ENCODE measurements at places on chromosomes 13 and 19. TPM values are rescaled to one million over a fixed set of nuclear protein-coding genes. Genes with fewer than 3 reads are reported as not detected.

DNA sequence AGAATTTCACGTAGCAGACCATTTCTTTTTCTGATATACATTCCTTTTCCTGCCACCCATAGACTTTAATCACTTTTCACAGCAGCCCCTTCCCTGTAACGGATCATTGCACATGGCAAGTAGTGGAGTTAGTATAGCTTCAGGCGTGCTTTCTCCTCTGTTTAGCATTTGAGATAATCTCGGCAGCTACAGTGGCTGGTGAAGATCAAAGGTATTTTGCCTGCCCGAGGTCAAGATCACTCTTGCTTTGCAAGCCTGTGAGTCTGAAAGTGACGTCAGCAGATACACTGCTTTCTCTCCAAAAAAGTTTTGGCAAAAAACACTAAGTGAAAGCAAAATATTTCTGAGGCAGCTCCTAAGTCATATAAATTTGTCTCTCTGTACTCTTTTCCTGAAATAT lies 260.0 kb downstream of the NDFIP2 start:
- DNase-seq, result peak; percentile 84

DNA sequence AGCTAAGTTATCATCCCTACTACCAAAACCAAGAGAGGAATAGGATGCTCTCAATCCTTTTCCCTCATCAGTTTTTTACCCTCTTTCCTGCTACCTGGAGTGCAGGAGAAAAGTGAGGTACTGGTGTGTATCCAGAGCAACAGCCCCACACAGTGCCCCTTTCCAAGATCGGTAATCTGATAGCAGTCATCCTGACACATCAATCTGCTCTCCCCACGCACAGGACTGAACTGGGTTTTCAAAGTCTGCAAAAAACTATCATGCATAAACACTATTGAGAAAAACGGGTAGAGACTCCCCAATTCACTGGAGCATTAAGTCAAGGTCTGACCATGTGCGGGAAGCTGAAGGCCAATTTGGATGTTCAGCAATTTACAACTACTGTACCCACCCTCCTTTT lies 284.8 kb downstream of the RBM26 start:
- DNase-seq, result peak; percentile 71

GRCh38 chr19:10126213-10126639 lies 6.5 kb upstream of the EIF3G start:
- no peak for DNase-seq

- no peak for DNase-seq
These were observed 7.0 kb downstream of the U2AF2 start for GRCh38 chr19:55661826-55662225.

GRCh38 chr19:13717194-13717643 lies 47.1 kb upstream of the MRI1 start:
- DNase-seq, result no peak

DNA sequence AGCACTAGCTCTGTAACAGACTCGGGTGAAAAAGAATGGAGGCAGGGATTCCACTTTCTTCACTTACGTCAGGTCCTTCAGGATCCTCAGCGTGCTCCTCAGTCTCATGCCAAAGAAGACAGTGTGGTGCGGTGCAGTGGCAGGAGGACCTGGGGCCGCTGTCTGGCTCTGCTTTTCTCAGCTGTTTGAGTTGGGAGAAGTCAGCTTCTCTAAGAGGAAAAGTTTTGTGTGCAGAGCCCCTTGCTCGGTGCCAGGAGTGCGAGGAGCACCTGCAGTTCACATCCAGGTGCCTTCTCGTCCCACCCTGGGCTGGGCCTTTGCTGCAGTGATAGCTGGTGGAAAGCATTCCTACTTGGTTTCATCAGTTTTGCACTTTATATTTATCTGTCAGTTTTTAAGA lies 77.9 kb upstream of the TEX29 start:
- DNase-seq, result no peak

The TEKTIP1 gene
- 1.2 TPM for polyA plus RNA-seq

GRCh38 chr19:342801-343421 lies 1.7 kb downstream of the MIER2 start:
- no peak for DNase-seq

- DNase-seq, result no peak
These were observed 14.6 kb downstream of the ADGRE5 start for GRCh38 chr19:14395710-14396336.

The NLRP9 gene
- not detected for polyA plus RNA-seq

GRCh38 chr19:20079476-20079875 lies 1.7 kb downstream of the ZNF90 start:
- DNase-seq, result no peak

DNA sequence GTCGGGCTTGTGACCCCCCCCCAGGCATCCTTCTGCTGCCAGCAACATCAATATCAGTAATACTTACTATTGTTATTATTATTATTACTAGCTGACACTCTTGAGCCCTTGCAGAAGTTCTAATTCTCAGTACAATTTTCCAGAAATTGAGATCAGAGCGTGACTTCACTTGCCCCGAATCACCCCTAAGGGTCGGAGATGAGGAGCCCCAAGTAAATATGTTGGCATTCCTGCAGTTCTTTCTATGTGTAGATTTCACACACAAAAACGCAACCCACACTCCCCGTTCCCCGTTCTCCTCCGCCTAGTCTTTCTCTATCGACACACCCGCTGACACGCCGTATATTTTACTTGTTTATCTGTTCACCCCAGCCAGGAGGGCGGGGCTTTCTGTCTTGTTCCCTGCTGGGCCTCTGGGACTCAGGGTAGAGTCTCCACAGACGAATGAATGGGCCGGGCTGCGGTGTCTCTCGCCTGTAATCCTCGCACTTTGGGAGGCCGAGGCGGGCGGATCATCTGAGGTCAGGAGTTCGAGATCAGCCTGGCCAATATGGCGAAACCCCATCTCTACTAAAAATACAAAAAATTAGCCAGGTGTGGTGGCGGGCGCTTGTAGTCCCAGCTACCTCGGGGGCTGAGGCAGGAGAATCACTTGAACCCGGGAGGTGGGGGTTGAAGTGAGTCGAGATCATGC lies 14.7 kb downstream of the TLE5 start:
- DNase-seq, result peak; percentile 91

GRCh38 chr13:96730676-96731075 lies 263.6 kb downstream of the OXGR1 start:
- DNase-seq, result no peak

The CEACAM3 gene
- polyA plus RNA-seq, result not detected

DNA sequence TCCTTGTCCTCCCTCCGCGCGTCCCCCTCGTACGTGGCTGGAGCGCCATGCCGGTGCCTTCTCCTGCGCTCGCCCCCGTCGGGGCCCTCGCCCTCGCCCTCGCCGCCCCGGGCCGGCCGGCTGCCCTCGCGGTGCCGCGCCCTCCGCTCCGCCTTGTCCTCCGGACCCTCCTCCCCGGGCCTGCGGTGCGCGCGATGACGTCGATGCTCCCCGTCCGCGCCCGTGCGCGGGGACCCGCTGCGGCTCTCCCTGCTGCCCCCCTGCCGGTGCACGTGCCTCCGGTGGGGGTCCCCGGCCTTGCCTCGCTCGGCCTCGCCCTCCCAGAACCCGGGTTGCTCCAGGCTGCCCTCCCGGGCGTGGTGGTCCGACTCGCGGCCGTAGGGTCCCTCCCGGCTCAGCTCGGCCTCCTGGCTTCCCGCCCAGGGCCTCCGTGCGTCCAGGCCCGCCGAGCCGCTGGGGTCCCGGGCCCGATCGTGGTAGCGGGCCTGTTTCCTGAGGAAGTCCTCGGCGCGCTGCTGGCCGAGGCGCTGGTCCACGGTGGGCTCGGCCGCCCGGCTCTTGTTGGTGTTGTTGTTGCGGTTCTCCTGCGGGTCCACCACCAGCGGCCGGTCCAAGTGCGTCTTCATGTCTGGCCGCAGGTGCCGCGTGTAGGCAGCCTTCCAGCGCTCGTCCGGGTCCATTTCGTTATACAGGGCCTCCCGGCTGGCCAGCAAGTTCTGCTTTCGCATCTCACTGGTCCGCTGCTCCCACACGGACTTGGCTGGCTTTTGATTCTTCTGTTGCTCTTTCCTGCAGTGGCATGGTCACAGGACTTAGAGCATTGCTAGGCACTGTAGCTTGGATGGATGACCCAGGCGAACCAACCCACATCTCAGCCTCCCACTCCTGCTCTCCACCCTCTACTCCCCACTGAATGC lies 148.6 kb downstream of the IER2 start:
- no peak for DNase-seq

The DZIP1 gene
- 26.7 TPM for polyA plus RNA-seq

GRCh38 chr13:26485786-26486185 lies 71.7 kb upstream of the WASF3 start:
- DNase-seq, result no peak
